Kidney tubule cell (primary cell): ENCODE measurements at places on chromosomes 12 and 14.

DNA sequence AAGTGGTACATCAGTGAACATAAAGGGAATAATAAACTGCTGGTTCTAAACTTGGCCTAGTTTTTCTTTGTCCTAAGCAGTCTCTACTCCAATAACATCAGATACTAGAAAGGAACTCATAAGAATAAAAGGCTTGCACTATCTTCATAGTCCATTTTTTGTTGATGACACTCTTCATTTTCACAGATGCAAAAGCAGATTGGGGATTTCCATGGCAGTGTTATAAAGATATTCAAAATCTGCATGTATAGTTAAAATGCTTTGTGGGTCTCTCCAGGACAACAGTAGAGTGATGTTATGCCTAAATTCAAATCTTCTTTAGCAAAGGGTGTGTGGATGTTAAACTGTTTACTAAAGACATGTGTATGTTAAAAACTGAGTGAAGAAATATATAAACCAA is 745.8 kb downstream of the TRHDE start:
- DNase-seq, result no peak

DNA sequence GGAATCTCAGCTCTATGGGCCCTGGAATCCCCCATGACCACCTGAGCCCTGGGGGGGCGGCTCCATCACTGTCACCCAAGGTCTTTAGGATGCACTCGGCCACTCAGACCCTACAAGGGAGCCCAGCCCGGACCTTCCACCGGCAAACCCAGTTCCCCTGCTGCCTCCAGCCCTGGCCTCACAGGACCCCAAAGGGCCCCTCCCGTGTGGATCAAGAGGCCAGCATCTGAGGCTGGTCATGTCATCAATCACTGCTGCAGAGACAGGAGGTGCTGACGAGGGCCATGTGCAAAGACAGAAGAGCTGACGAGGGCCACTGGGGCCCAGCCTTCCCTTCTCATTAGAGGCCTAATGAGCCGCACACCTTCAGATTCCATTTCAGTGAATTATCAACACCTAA is 39.0 kb upstream of the SFSWAP start:
- DNase-seq, result no peak

- DNase-seq, result no peak
Measured at GRCh38 chr12:54189198-54189539, 384 bp upstream of the SMUG1 start.

- DNase-seq, result no peak
Measured at GRCh38 chr12:124621296-124621660, 53.9 kb upstream of the NCOR2 start.

- peak; percentile 9 for DNase-seq
Measured at GRCh38 chr12:106790020-106790419, 15.5 kb downstream of the RIC8B start.

- DNase-seq, result no peak
Measured at GRCh38 chr12:129332286-129332685, 479.0 kb downstream of the GLT1D1 start.

DNA sequence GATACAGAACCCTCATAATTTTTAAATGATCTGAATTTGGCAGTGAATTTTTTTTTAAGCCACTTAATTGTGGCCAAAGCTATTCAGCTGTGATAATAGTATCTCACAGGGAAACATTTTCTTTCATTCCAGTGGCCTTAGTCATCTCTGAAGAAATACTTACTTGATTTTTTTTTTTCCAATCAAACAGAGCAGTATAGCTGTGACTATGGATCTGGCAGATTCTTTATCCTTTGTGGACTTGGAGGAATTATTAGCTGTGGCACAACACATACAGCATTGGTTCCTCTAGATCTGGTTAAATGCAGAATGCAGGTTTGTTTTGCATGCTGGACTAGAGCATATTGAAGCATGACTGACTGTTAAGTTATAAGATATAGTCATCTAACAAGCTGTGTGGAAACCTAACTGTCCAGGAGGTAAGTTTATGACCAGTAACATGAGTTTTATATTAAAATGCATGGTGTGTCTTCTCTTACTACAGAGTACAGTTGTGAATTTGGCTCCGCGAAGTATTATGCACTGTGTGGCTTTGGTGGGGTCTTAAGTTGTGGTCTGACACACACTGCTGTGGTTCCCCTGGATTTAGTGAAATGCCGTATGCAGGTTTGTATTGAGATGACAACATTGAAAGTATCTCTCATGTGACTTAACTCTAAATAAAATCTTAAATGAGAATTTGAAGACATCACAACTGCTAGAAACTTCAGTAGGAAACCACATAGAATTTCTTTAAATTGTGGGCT is 1.9 kb downstream of the SLC25A3 start:
- DNase-seq, result peak; percentile 76

GRCh38 chr14:61885203-61885961 is 123.2 kb downstream of the SNAPC1 start:
- DNase-seq, result no peak
